ENCODE measurements at places on chromosomes 5 and 9.

DNA sequence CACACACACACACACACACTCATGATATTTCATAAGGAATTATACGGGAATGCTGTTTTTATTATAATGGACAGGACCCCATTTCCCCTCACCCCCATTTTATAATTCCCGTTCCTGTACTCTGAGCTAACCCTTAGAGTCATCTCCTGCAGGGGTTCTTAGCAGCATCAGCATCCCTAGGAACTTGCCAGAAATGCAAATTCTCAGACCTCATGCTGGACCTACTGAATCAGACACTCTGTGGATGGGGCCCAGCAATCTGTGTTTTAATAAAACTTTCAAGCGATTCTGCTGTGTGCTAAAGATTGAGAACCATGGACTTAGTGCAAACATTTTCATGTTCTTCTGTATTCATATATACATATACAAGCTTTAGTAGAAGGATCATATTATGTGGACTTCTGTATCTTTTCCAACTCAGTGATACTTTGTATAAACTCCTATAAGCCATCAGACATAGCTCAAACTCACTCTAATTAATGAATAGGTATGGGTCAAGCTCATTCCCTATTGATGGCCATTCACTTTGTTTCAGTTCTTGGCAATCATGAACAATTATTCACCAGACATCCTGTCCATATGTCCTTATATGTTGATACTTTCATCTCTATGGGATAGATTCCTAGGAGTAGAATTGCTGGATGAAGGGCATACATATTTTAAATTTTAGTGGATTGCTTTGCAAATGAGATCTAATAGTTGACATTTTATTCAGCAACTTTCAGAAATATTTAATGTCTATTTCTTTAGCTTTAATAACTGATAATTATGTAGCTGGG, 65.5 kb downstream of the ARHGEF28 start:
- no peak for DNase-seq

DNA sequence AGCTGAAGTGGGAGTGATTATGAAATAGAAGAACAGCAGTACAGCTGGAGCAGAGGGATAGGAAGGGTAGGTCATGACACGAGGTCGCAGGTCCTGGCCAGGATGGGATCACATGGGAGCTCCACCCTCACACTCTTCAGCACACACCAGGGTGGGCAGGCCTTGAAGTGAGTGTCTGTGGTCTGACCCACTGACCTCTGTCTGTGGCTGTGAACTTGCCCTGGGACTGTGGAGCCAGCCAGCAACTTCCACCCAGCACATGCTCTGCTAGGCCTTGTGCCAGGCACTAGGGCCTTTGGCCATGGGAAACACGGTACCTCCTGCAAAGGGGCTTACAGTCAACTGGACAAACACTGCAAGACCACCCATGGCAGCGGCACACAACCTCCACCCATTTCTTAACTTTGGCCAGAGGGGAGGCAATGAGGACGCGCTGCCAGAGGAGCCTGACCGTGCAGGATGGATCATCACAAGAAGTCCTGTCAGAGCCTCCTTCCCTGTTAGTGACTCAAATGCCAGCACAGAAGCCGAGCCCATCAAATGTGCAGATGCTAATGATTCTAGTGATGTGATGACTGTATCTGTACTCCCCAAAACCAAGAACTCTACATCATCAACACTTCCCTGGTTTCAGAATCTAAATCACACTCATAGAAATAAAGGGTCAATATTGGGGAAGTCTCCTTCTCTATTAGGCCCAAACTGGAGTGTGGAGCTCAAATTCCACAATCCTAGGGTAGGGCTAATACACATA, 113.6 kb downstream of the DPYSL3 start:
- no peak for DNase-seq

- DNase-seq: no peak
Observed at GRCh38 chr9:117088140-117088539, 326.7 kb downstream of the ASTN2 start.

DNA sequence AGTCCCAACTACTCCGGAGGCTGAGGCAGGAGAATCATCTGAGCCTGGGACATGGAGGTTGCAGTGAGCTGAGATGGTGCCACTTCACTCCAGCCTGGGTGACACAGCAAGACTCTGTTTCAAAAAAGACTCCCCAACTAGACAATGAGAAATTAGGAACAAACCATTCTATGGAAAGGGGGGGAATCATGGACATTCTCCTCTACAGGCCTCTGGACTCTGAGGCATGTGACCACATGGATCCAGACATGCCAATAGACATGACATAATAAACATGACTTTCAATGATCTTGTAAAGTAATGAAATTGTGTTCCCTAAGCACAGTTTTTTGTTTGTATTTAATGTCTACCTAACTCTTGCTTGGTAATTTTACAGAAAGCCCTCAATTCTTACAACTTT, 8.8 kb downstream of the HOMER1 start:
- DNase-seq: no peak

DNA sequence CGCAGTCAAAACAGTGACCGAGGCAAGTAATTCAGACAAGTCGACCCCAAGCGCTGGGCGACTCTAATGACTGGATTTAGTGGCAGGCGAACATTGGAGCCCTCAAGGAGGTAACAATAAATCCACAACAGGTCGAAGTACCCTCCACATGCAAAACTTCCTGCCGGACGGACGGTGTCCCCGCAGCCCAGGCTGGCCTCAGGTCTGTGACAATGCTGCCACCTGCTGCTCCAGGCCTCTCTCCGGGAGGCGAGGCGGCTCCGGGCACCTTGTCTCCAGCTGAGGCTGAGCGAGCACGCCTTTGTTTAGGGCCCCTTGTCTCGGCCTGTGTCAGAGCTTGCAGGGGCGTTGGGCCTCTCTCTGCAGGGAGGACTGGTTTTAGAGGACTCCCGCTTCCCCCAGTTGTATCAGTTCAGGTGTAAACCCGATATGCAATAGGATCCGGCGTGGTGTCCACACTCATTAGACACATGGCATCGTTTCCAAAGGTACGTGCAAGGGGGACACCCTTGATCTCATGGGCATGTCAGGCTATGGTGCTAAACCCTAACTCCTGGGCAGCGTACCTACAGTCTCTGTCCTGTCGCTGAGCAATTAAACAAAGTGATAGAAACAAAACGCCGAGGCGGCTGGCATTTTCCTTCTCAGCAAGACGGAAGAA, 628.0 kb upstream of the ADAMTS16 start:
- DNase-seq: no peak

DNA sequence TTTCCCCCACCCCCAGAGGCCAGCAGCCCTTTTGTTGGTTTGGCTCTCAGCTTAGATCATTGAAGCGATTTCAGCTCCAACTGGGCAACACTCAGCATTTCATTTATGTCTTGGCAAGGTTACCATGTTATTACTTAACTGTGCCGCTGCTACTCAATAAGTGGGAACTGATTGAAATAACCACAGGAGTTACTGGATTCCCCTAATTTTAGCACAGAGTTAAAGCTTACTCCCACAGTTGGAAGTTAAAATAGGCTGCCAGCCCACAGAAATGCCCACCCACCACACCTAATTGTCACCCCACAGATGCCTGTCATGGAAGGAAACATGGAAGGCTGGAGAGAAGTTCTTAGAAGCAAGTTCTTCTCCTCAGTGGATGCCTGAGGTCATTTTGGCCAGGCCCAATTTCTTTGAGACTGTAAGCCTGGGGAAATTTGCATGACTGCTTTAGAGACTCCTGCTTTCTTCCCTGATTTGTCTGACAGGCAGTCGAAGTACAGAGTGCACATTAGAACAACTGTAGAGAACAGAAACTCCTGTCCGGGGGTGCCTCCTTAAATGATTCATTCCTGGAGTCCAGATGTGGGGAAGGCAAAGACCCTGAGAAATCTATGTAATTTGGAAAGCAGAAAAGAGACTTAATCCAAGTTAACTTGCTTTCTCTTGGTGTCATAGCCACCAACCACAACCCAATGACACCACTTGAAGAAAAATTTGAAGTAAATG, 370.0 kb downstream of the ZSWIM6 start:
- DNase-seq: no peak

GRCh38 chr9:128718475-128718874, 5.5 kb downstream of the ZDHHC12 start:
- no peak for DNase-seq

DNA sequence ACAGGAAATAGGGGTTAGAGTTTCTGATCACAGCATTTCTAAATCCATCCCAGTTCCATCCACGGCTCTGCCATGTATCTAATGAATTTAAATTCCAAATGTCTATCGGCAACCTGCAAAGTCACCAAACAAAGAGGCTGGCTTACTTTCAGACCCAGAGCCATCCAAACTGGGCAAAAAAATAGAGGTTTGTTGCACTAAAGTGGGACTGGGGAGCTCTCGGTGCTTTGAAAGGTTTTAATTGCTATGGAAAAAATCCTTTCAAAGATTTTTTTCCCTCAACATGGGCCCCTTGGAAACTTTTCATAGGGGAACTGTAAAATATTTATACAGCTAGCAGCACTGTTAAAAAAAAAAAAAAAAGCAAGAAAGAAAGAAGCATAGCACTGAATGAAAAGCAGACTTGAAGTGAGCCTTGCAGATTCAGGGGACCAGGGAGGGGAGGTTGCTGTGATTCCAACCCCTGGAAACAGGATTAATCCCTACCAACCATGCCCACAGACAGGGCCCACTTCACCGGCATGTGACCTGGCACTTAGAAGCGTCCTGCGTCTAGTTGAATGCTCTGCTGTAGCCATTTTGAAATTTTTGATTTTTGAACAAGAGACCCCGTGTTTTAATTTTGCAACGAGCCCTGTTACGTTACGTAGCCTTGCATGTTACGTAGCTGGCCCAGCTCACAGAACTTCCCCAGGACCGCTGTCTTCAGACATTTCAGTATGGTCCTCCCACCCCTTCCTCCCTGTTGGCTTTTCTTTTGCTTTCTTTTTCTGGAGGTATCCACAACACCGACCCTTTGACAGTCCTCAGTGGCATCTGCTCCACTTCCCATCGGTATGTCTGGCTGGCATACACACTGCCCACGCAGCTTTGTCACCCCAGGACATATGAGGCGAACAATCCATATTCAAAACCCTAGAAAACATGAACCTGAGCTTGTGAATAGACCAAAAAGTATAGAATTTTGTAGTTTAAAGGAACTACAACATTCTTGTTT, 105.3 kb upstream of the NFIB start:
- no peak for DNase-seq

- peak; percentile 30 for DNase-seq
Observed at GRCh38 chr9:3467593-3468219, 58.1 kb downstream of the RFX3 start.

- no peak for DNase-seq
Observed at GRCh38 chr9:27261517-27262211, 35.3 kb downstream of the EQTN start.
